Breast epithelium (tissue), 4 donors: ENCODE measurements at places on chromosomes 5 and 9.

DNA sequence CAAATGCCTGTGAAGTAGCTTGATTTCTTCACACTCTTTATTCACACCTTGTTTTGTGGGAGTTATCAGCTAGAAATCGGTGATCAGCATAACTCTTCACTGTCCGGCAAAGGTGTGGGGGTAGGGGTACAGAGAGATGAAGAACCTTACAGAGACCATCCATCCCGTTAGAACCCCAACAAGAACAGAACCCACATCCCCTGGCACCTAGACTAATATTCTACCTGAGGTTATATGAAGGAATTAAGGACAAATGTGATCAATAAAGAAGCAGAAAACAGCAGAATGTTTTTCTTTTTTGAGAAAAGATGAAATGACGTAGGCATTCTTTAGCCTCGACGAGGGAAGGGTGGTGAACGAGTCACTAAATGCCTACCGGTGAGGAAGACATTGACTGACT, 44.7 kb downstream of the FANCC start:
- DNase-seq: no peak
- H3K4me1 ChIP-seq: no peaks in the 10 kb centered on the region
- H3K27me3 ChIP-seq: no peaks in the 10 kb centered on the region

- H3K27me3 ChIP-seq: no peaks in the 10 kb centered on the region
- H3K27ac ChIP-seq: peak overlapping the region; percentile 82
- DNase-seq: no peak
- H3K36me3 ChIP-seq: no peaks in the 10 kb centered on the region
- no peaks in the 10 kb centered on the region for H3K4me1 ChIP-seq
- no peak overlapping the region for H3K4me3 ChIP-seq
Observed at GRCh38 chr5:173554038-173554955, 62.2 kb downstream of the BOD1 start.

DNA sequence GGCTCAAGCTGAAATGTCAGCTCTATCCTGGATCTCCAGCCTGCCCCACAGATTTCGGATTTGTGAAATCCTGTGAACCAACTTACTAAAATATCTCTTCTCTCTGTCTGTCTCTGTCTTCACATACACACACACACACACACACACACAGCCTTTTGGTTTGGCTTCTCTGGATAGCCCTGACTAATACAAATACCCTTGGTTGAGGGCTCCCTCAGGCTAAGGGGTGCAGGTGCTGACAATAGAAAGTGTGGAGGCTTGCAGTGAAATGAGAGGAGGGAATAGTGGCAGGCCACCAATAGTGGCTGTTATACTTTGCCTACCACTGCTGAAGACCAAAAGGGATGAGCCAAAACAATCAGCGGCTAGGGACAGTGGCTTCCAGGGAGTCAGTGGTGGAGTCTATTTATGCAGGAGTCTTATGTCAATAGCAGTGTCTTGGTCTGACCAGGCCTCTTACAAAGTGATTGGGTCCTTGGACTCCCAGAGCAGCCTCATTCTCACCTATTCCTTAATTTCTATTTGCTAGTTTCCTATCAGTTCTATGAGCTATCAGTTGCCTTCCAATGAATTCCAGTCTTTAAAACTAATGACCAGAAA, 93.2 kb upstream of the GAS1 start:
- H3K27ac ChIP-seq: no peak overlapping the region
- no peaks in the 10 kb centered on the region for H3K27me3 ChIP-seq
- no peak overlapping the region for H3K4me3 ChIP-seq
- H3K36me3 ChIP-seq: no peaks in the 10 kb centered on the region

DNA sequence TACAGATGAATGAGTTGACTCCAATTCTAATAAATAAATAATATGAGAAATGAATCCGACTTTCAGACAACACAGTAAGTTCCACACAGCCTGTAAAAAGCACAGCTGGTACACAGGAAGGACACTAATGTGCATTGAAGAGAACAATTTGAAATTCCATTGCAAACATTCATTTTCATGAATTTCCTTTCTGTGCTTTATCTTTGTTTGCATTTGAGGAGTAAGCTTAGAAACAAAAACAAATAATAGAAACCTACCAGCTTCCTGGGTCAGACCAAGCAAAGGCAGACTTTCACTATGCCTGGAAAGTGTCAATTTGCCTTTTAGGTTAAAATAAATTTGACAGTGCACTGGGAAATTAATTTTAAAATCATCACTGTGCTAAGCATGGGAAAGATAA, 143.8 kb upstream of the VLDLR start:
- no peaks in the 10 kb centered on the region for H3K36me3 ChIP-seq
- H3K4me1 ChIP-seq: no peaks in the 10 kb centered on the region
- H3K27me3 ChIP-seq: no peaks in the 10 kb centered on the region

- H3K27me3 ChIP-seq: no peaks in the 10 kb centered on the region
- no peak overlapping the region for H3K4me3 ChIP-seq
- no peaks in the 10 kb centered on the region for H3K4me1 ChIP-seq
- no peaks in the 10 kb centered on the region for H3K36me3 ChIP-seq
- H3K27ac ChIP-seq: peak overlapping the region; percentile 57
Observed at GRCh38 chr5:9533562-9534364, 12.1 kb downstream of the SEMA5A start.

GRCh38 chr5:14686517-14686916, 22.0 kb downstream of the OTULIN start:
- no peak overlapping the region for H3K4me3 ChIP-seq
- no peaks in the 10 kb centered on the region for H3K4me1 ChIP-seq
- H3K36me3 ChIP-seq: no peaks in the 10 kb centered on the region
- no peaks in the 10 kb centered on the region for H3K27me3 ChIP-seq

- no peak overlapping the region for H3K27ac ChIP-seq
- DNase-seq: no peak
- H3K36me3 ChIP-seq: no peaks in the 10 kb centered on the region
Observed at GRCh38 chr5:81717226-81717625, 33.7 kb downstream of the SSBP2 start.

- H3K27ac ChIP-seq: peak overlapping the region; percentile 76
- no peaks in the 10 kb centered on the region for H3K4me1 ChIP-seq
- no peak for DNase-seq
- H3K27me3 ChIP-seq: no peaks in the 10 kb centered on the region
Observed at GRCh38 chr5:145949474-145949873, 13.1 kb downstream of the SH3RF2 start.

- DNase-seq: no peak
- H3K36me3 ChIP-seq: no peaks in the 10 kb centered on the region
- no peaks in the 10 kb centered on the region for H3K27me3 ChIP-seq
- no peak overlapping the region for H3K27ac ChIP-seq
Observed at GRCh38 chr5:97919719-97920118, 736.7 kb upstream of the RIOK2 start.

GRCh38 chr5:147626464-147626863, 116.6 kb upstream of the DPYSL3 start:
- H3K36me3 ChIP-seq: no peaks in the 10 kb centered on the region
- no peak overlapping the region for H3K4me3 ChIP-seq
- no peak for DNase-seq
- no peak overlapping the region for H3K27ac ChIP-seq

- peaks cover 3% of the 10 kb centered on the region for H3K27me3 ChIP-seq
- H3K4me1 ChIP-seq: peaks cover 4% of the 10 kb centered on the region
- no peak for DNase-seq
Observed at GRCh38 chr5:176610435-176610773, 448 bp upstream of the GPRIN1 start.

DNA sequence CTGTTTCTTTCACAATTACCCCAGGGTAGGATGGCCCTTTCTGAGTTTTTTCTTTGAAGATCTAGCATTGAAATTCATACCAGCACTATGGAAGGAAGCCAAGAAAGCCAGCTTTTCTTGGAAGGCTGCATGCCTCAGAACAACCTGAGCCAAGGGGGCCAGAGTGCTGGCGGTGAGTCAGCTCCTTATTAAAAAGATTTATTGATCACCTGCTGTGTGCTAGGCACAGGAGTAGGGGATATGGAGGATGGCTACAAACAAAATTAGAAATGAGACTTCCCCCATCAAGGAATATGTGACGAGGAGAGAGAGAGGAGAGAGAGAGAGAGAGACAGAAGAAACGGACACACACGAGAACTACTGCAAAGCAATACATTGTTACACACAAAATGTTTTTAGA, 184.6 kb upstream of the PUM3 start:
- no peak overlapping the region for H3K4me3 ChIP-seq
- no peak for DNase-seq
- H3K4me1 ChIP-seq: no peaks in the 10 kb centered on the region
- H3K27me3 ChIP-seq: no peaks in the 10 kb centered on the region

DNA sequence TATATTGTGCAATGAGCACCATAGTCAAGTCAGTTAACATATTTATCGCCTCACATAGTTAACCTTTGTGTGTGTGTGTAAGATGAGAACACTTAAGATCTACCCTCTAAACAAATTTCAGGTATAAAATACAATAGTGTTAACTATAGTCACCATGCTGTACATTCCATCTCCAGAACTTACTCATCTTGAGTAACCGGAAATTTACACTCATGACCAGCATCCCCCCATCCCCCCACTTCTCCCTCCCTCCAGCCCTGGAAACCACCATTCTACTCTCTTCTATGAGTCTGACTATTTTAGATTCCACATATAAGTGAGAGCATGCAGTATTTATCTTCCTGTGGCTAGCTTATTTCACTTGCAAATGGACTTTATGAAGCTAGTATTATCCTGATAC, 40.3 kb downstream of the ZNF354A start:
- H3K27ac ChIP-seq: no peak overlapping the region
- H3K4me1 ChIP-seq: no peaks in the 10 kb centered on the region
- no peaks in the 10 kb centered on the region for H3K36me3 ChIP-seq
- H3K4me3 ChIP-seq: no peak overlapping the region
- no peaks in the 10 kb centered on the region for H3K27me3 ChIP-seq
- DNase-seq: no peak

DNA sequence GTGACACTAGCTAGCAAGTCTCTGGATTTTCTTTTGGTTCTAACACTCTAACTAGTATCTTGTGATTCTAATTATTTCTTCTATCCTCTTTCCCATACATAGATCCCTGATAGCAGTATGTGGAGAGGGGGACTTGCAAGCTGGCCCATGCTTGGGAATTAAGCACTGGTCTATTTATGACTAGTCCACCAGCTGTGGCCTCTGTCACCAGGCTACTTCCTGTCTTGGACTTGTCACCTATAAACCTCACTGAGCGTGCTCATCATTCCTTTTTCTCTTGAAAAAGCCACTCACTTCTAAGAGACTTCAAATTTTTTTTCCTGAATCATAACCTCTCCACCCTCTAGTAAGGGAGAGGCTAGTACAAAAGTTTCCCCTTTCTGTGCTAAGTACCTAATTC, 32.3 kb upstream of the MAMDC2 start:
- H3K27me3 ChIP-seq: no peaks in the 10 kb centered on the region
- H3K4me1 ChIP-seq: no peaks in the 10 kb centered on the region
- H3K36me3 ChIP-seq: no peaks in the 10 kb centered on the region
- no peak overlapping the region for H3K4me3 ChIP-seq

DNA sequence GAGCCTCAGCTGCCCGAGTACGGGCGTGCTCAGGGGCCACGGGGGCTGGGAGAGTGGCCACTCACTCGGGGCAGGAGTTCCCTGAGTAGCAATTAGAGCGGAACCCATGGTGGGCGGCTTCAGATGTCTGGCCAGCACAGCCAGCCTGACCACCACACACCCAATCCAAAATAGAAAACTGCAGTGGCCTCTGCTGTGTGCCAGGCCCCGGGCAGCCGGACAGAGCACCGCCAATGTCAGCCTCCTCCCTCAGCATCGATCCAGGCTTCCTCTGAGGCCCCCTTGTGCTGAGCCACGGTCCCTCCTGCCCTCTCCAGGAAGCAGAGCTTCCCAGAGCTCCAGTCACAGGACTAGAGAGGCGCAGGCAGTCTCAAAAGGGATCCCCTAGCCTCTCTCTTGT, 2.7 kb downstream of the ADAMTS2 start:
- H3K27me3 ChIP-seq: peaks cover 41% of the 10 kb centered on the region
- no peak for DNase-seq
- peaks cover 5% of the 10 kb centered on the region for H3K4me1 ChIP-seq

DNA sequence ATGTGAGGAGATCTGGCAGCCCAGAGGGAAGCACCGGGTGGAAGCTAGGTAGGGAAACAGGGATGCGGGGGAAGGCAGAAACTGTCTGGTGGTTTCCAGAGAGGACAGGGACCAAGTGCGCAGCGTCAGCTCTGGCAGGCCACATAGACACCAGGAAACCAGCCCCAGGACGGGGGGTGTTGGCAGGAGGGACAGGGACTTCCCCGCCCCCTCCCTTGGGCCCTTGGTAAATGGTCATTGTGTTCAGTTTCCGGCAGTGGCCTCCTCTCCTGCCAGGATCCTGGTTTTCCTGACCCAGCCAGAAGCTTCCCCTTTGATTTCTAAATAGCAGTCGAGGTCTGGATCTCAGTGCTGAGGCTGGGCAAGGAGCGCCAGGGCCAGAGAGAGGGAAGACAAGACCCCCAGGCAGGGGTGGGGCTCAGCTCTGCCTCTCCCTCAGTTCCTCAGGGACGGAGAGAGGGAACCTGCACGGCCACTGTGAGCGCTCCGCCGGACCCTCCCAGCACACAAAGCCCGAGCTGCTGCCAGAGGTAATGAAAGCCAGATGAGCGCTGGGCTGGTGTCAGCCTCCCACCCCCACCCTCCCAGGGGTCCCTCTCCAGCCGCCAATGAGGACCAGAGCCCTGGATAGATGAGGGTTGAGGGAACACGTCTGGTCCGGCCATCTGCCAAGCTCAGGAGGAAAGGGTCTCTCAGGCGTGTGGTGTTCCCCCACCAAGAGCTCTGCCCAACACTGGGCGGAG, 1.8 kb downstream of the RALGDS start:
- H3K27me3 ChIP-seq: no peaks in the 10 kb centered on the region
- H3K27ac ChIP-seq: peak overlapping the region; percentile 94
- H3K4me3 ChIP-seq: peak overlapping the region; percentile 83
- peak; percentile 79 for DNase-seq
- peaks cover 47% of the 10 kb centered on the region for H3K4me1 ChIP-seq
- no peaks in the 10 kb centered on the region for H3K36me3 ChIP-seq

DNA sequence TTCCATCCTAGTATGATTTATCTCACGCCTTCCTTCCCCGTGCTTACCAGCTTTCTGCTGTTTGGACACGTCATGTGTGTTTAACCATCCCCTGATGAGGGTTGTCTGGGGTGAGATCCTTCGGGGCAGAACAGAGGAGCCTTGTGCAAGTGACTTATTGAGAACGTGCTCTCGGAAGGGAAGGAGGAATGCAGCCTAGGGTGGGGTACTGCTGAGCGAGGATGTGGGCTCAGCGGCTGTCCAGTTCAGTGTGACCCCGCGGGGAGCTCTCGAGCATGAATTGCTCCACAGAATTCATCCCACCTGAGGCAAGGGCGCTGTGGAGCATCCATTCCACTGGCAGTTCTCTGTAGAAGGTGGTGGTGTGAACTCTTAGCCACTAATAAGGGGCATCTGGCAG, 4.0 kb downstream of the MYOZ3 start:
- no peaks in the 10 kb centered on the region for H3K27me3 ChIP-seq
- no peak overlapping the region for H3K27ac ChIP-seq
- DNase-seq: no peak
- H3K4me3 ChIP-seq: no peak overlapping the region

- no peaks in the 10 kb centered on the region for H3K36me3 ChIP-seq
- peak overlapping the region; percentile 10 for H3K4me3 ChIP-seq
- H3K4me1 ChIP-seq: peaks cover 7% of the 10 kb centered on the region
- H3K27me3 ChIP-seq: no peaks in the 10 kb centered on the region
- H3K27ac ChIP-seq: peak overlapping the region; percentile 32
Observed at GRCh38 chr5:170597109-170597751, 93.4 kb downstream of the KCNIP1 start.
